ENCODE measurements at places on chromosomes 1 and 21. TPM values are rescaled to one million over a fixed set of nuclear protein-coding genes. Genes with fewer than 3 reads are reported as not detected.
A peak's percentile ranks its signal among the peaks of the same experiment; 100 is the strongest.

The CA6 gene
- total RNA-seq: not detected

The SMIM1 gene
- 4.3 TPM for total RNA-seq

The OR6N1 gene
- total RNA-seq: not detected

The C1orf141 gene
- total RNA-seq: not detected

DNA sequence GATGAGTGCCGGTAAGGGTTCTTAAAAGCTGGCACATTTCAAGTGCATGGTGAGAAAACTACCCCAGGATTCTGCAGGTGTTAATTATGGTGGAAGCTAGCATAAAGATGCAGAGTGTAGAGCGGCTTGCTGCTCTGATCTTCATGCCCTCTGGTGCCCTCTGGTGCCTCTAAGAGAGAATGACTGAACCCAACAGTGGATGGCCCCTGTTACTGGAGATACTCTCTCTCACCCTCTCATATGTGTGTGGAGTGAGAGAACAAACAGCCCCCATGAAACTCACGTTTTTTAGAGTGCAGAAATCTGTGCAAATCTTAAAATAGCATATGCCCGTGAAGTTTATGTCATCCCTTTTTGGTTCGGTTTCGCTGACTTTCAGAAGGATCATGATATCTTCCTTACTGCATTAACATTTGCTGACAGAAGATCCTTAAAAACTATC, 90.0 kb downstream of the GRIK1 start:
- DNase-seq: no peak

DNA sequence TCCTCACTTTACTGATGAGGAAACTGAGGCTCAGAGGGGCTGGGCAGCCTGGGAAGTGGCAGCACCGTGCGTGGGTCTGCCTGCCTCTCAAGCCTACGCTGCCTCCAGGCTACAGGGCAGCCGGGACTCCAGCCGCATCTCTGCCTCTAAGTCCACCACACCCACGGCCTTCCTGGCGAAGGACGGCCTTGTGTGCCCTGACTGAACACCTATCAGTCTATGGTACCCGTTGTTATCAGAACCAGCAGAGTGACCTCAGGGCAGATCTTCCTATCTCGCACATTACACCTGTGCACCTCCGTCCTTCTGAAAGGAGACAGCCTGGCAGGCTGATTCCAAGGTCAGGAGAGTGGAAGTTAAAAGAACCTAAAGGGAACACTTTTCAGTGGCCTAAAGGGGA, 35.7 kb upstream of the SLC30A1 start:
- no peak for DNase-seq

DNA sequence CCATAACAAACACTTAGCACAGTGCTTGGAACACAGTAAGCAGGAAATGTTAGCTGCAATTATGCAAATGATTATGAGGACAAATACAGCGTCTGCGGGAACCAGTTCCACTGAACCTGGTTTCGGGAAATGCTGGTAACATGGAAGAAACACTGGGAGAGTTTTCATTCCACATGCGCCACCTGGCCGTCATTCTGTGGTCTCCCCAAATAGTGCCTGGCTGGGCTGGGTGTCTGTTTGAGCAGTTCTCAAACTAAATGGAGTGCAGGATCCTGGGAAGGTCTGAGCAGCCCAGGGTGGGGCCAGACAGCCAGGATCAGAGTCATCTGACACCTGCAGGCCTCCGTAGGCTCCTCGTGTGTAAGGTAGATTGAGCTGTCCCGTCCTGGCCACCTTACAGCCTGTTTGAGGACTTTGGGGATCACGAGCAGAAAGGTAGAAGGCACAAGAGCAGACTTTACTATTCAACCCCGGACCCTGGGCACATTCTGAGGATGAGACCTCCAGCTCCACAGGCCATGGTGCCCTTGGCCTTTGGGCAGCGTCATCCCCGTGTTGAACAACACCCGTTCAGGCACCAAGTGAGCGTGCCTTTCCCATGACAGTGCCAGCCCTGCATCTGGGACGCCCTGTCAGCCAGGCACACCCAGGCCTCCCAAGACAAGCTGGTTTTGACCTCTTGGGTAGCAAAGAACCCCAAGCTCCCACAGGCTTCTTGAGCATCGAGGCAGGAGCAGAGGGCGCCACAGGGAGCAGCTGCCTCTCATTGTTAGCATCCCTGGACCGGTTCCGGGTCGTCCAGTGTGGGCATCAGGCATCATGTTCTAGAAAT, 101.9 kb downstream of the PRDM2 start:
- DNase-seq: no peak

GRCh38 chr1:203558064-203558760, 64.3 kb downstream of the OPTC start:
- no peak for DNase-seq

GRCh38 chr1:53799141-53799540, 39.0 kb downstream of the NDC1 start:
- no peak for DNase-seq

DNA sequence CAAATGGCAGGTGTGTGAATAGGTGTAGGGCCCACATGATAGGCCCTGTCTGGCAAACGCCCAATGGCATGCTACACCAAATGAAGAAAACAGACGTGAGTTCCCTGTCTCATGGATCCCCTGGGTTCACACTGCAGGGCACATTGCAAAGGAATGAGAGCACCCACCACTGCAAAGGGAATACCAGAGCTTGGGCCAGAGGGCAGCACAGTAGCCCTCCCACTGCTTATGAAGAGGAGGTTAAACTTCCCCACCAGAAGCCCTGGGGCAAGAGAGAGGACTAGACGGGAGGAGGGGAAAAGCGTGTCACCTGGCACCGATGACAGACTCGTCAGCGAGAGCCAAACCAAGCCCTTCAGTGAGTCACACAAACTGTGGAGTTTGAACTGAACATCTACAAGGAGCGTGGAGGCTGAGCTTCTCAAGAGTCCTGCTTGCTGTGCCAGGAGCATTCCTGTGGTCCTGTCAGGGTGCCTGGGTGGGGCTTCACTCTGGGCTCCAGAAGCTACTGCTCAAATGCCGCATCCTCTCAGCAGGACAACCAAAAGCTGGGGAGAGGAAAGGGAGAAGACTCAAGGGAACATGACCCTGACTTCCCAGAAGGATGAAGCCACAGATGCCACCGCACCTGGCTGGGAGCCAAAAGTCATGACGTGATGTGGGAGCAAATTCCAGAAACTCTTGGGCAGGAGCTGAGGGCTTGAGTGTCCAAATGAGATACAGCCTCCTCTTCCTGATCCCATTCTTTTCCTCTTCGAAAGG, 61.1 kb downstream of the TOMM20 start:
- peak; percentile 82 for DNase-seq

GRCh38 chr1:3011631-3012455, 9.4 kb upstream of the ACTRT2 start:
- no peak for DNase-seq

DNA sequence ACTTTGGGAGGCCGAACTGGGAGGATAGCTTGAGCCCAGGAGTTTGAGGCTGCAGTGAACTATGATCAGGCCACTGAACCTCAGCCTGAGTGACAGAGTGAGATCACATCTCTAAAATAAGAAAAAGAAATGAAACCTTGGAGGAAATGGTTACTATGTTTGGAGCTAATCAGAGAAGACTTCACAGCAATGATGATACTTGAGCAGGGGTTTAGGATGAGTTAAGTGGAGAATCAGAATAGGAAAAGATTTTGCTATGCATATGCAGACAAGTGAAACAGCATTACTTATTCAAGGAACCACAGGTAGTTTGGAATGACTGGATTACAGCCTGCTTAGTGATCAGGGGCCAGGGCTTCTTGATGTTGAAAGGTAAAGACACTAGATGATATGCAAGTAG, 1.3 kb upstream of the CD5L start:
- no peak for DNase-seq

GRCh38 chr1:58412071-58412580, 134.4 kb downstream of the OMA1 start:
- no peak for DNase-seq

All from omental fat pad (tissue), 4 donors.